HAP-1 (cell line): ENCODE measurements at places on chromosomes 11 and 22.

DNA sequence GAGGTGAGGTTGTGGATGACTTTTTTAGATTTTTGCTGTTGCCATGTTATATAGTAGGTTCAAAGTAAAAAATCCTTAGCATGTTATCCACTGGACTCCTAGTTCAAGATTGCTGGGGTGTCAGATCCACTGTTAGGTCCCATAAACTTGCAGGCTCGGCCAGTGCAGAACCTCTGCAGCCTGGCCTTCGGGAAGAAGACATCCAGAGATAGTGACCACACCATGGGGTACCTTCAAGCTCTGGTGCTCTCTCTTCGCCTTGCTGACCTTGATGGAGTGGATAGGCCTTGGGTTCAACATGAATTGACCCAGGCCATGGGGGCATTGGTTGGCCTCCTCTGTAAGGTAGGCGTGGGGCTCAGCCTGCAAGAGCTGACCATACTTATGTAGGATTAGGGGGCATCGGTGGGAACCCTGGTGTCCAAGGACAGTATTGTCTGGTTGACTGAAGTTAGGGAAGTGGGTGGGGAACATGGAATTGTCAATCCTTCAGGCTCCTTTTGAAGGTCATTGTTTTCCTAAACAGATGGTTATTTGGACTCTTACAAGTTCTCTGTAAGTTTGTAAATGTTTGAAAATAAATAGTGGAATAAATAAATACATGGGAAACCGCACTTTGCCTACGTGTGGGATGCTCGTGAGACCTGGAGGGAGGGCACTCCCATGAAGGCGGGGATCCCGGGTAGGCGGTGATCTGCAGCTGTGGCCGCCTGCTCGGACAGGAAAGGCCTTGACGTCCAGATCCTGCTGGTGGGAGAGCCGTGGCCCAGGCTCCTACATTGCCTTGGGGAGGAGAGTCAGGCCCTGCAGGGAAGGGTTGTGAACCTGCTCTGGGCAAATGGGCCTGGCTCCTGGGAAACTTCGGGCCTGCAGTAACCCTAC lies 37.1 kb downstream of the BCR start:
- DNase-seq: no peak

GRCh38 chr11:102320188-102320587 lies 2.9 kb downstream of the BIRC3 start:
- DNase-seq: no peak

- DNase-seq: no peak
Measured at GRCh38 chr22:50253941-50254340, 2.9 kb upstream of the HDAC10 start.

GRCh38 chr11:31477528-31478222 lies 31.7 kb downstream of the IMMP1L start:
- peak; percentile 25 for DNase-seq

DNA sequence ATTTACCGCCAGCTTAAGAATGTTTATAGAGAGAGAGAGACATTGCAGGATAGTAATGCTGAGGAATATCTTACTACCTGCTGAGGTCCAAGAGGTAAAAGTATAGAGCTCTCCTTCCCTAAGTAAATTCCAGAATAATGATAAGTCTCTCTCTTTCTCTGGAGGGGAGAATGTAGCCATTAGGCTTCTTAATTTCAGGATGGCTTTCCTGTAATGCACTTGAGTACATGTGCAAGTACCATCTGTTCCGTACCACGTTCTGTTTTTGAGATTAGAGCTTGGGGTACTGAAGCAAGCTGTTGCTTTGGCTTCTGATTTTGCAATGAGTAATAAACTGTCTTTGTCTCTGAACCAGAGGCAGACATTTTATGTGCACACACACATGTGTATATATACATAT lies 1314.0 kb downstream of the JRKL start:
- no peak for DNase-seq

DNA sequence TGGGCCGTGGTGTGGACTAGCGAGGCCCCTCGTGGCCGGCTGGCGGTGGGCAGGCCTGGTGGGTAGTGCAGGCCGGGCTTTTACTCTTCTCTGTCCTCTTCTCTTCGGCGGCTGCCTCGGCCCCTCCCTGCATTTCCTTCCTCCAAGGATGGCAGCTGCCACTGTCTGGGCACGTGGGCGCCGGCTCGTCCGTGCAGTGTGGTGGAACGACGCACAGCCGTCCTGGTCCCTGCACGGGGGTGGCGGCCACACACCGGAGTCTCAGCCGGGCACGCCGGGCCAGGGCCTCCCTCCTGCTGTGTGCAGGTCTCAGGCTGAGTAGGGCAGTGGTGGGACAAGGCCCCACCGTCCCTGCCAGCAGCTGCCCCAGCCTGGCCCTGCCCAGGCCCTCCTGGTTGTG lies 37.7 kb downstream of the MOB2 start:
- DNase-seq: no peak

DNA sequence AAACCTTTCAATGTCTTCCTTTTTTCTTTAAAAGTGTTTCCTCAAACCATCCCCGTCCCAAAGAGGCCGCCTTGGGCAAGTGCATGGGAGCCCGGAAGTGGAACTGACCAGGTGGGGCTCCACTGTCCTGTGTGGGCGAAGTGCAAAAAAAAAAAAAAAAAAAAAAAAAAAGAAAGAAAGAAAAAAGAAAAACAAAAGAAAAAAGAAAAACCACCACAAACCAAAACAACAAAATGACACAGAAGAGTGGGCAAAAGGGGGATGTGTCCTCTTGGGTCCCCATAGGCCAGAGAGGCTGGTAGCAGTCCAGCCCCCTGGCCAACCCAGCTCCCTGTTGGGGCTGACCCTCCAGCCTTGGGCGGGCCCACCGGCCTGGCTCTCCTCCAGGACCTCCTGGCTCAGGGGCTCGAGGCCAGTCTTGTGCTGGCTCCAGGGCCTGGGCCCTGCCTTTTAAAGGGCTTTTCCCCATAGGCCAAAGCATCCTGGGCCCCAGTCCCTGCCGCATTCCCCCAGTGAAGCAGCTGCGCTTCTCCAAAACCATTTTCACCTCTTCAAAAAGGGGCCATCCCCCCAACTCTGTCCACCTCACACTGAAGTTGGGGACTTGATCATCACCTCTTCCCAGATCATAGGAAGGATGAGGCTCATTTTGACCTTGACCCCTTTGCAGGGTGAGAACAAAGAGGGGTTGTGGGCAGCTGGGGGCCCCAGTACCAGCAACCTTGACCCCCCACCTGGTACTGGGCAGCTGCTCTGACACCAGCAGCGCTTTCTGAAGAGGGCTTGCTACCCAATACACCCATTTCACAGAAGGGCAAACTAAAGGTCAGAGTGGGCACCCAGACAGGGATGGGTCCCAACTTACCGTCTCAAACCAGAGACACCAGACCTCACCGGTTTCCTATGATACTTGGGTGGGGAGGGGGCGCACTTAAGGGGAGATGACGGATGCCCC lies 9.4 kb downstream of the CBX6 start:
- peak; percentile 56 for DNase-seq

- DNase-seq: no peak
Measured at GRCh38 chr11:118606157-118606843, 1.1 kb upstream of the PHLDB1 start.

DNA sequence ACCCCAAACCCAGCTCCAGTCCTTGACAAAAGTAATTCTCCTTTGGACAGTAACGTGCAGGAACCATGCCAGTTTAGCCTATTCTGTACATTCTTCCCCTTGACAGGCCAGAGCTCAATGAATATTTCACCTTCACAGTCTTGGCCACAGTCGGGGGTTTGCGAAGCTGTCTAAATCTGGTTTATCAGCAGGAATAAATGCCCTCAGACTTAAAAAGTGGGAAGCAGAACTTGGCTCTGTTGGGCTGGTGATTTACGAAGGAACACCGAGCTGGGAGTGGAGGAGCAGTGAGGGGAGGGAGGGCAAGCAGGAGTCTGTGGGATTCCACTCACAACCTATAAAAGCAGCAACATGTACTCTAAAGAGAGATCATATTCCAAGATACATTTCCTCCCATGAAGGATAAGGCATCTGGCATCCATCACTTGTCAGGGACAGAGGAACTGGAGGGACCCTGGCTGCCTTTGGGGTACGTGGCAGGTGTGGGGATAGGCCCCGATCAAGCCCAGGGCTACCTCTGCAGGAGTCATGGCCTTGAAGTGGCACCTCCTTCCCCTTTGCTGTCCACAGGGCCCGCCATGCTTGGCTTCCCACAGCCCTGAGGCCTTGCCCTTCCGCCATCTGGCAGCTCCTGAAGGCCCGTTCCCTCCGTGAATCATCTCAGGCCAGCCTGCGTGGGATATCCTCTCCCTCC lies 154.3 kb downstream of the ADAMTS15 start:
- no peak for DNase-seq

GRCh38 chr22:48417225-48418070 lies 1410.2 kb downstream of the BRD1 start:
- no peak for DNase-seq

- DNase-seq: no peak
Measured at GRCh38 chr11:2844116-2844842, 41.3 kb downstream of the CDKN1C start.

DNA sequence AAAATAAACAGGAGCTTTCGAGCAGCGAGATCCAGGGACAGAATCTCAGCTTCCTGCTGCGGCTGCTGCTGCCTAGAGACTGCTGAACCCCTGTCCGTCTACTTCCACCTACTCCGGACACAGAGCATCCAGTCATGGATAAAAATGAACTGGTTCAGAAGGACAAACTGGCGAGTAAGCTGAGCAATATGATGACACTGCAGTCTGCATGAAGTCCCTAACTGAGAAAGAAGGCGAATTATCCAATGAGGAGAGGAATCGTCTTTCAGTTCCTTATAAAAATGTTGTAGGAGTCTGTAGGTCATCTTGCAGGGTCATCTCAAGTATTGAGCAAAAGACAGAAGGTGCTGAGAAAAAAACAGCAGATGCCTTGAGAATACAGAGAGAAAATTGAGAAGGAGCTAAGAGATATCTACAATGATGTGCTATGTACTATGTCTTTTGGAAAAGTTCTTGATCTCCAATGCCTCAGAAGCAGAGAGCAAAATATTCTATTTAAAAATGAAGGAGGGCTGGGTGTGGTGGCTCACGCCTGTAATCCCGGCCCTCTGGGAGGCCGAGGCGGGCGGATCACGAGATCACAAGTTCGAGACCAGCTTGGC lies 11.1 kb upstream of the MS4A2 start:
- DNase-seq: no peak

DNA sequence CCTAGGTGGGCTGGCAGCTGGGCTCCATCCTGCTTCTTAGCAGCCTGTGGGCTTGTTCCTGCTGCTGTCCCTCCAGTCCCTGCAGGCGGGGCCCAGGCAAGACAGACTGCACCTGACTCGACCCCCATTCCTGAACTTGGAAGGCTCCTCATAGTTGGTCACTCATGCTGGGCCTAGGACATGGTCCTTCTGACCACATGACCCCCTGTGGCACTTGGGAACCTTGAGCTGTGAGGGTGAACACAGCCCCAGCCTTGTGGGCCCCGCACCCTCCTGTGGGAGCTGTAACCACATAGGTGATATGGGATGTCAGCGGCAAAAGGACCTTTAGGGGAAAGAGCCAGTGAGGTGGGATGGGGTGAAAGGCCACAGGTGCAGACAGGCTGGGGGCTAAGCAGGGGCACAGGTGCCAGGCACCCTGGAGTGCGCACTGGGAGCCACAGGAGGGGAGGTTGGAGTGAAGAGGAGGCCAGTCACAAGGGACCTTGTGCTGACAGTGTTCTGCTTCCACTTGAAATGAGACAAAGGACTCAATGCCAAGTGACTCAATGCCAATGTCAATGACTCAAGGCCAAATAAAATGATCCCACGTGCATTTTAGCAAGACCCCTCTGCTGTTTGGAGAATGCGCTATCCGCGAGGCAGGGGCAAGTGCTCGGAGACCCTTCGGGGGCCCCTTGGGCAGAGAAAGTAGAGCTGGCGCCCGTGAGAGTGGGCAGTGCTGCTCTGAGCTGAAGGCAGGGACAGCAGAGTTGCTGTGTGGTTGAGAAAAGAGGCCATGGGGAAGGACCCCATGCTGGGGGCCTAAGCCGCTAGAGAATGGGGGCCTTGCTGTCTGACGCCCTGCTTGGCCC lies 90.7 kb downstream of the MORC2 start:
- no peak for DNase-seq

DNA sequence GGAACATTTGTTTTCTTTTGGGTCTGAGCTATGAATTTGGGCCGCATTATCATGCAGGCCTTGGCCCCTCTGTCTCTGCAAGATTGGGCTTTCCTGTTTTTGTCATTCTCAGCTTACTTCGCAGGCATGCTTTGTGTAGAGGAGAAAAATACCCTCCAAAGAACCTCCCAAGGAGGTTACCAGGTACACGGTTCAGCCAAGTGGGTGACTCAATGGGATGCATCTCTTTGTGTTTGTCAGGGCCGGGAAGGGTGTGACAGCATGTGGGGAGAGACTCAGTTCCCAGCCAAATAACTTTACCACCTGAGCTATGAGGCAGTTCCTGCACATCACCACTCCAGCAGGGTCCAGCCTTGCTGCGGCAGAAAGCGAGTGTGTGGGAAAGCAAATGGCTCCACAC lies 47.8 kb upstream of the CLDN5 start:
- DNase-seq: no peak

GRCh38 chr11:118638726-118639125 lies 31.3 kb downstream of the PHLDB1 start:
- DNase-seq: no peak

GRCh38 chr11:130188047-130188446 lies 28.5 kb downstream of the ST14 start:
- no peak for DNase-seq

DNA sequence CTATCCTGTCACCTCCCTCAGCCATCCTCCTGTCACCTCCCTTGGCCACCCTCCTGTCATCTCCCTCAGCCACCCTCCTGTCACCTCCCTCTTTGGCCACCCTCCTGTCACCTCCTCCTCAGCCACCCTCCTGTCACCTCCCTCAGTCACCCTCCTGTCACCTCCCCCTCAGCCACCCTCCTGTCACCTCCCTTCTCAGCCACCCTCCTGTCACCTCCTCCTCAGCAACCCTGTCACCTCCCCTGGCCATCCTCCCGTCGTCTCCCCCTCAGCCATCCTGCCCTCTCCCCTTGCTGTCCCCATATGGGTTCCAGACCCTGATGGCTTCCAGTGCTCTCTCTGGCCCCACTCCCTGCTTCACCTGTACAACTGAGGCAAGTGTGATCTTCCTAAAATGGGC lies 61.8 kb downstream of the SCUBE1 start:
- no peak for DNase-seq

- no peak for DNase-seq
Measured at GRCh38 chr11:134118006-134118405, 49.1 kb downstream of the JAM3 start.

DNA sequence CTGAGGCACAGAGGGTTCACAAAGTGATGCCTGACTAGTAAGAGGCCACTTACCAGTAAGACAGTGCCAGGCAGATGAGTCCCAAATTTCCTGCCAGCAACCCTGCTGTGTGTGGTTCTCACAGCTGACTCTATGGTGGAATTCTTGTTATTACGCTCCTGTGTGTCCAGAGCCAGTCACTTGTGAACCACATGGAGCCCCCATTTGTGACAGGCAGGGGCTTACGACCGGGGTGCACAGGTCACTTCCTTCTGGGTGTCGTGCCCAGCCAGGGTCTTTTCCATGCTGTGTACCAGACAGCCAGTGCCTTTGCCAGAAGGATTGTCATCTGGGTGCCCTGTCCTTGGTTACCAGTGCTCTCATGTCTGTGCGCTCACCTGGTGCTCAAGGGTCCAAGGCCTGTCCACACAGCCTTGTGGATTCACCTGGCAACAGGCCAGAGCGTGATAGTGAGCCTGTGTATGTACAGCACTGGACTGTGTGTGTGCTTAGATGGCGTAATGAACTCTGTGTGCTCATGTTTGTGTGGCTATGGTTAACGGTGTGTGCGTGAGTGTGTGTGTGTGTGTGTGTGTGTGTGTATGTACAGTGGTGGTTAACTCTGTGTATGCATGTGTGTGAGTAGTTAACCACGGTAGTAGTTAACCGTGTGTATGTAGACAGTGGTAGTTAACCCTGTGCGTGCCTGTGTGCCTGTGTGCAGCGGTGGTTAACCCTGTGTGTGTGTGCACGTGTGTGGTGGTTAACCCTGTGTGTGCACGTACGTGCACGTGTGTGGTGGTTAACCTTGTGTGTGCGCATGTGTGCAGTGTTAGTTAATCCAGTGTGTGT lies 18.6 kb downstream of the GRAMD4 start:
- DNase-seq: no peak
